Astrocyte of the spinal cord (primary cell): ENCODE measurements at places on chromosomes 6 and 20.

DNA sequence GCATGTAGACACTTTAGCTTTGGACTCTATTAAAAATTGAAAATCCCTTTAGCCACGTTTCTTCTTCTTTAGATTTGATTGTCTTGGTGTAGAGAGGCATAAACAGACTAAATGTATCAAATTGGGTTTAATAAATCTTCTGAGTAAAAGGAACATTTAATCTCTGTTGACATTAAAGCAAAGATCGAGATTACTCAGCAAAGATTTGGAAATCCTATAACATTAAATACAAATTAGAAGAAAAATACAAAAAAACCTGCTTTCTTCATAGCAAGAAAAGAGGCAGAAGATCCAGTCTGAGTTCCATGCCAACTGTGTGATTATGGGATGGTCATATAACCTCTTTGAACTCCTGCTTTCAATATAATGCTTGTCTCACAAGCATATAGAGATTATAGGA lies 172.3 kb downstream of the GJA1 start:
- DNase-seq, result no peak

DNA sequence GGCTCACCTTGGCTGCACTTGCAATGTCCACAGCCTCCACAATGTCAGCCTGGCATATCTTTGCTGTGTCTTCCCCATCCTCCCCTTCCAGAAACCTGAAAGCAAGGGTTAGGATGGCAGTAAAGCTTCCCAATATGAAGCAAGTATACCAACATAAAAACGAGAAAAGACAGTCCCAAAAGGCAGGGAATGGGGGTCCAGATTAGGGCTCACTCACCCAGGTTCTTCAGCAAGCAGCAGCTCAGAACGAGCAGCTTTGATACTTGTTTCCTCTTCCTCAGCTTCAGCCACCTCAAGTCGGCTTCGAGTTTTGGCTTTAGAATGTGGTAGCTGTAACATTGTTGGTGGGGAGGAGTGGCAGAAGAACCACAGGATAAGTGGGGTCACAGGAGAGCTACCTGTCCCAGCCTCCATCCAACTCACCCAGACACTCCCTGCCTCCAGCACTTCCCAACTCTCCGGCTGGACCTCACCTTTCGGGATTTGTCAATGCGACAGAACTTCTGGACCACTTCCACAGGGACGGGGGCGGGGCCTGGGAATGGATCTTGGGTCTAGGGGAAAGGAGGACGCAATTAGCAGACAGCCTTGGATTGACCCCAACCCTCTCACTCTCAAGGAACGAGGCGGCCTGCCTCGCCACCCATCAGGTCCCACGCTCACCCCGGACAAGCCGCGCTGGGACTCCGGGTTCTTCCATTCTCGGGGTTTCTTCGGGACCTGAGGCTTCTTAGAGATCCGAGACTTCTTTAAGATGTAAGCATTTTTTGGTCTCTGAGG lies 708 bp downstream of the WDR46 start:
- no peak for DNase-seq

- DNase-seq, result peak; percentile 15
Measured at GRCh38 chr6:84771125-84771755, 6.8 kb upstream of the TBX18 start.

- no peak for DNase-seq
Measured at GRCh38 chr6:12760911-12761310, 44.3 kb downstream of the PHACTR1 start.

- no peak for DNase-seq
Measured at GRCh38 chr6:139433631-139434419, 59.4 kb upstream of the CITED2 start.

DNA sequence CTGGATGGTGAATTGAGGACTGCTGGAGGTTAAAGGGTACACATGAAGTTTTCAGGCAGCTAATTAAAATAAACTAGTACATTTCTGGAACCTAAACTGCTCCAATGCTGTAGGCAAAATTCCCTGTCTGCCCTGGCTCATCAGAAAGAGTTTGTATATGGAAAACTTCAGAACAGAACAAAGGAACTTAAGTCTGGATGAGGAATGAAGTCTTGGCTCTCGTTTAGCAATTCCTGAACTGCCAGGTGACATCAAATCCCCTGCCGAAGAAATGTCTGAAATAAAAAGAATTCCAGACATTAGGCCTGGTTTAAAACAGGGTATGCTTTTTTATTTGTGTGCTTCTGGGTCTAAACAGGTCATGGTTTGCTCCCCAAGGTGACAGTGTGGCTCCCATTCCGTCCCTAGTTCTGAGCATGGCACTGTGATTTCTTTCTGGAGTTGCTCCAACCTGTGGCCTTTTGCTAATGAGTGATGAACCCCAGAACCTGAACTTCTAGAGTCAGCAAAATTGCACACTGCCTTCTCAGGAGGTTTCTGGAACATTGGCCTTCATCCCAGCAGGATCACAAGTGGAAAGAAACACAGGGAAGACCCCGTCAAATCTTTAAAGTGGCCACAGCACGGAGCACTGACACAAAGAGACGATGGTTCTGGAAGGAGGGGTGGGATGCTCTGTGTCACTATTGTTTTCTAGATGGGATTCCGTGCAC lies 129.4 kb upstream of the NAA20 start:
- DNase-seq, result no peak

DNA sequence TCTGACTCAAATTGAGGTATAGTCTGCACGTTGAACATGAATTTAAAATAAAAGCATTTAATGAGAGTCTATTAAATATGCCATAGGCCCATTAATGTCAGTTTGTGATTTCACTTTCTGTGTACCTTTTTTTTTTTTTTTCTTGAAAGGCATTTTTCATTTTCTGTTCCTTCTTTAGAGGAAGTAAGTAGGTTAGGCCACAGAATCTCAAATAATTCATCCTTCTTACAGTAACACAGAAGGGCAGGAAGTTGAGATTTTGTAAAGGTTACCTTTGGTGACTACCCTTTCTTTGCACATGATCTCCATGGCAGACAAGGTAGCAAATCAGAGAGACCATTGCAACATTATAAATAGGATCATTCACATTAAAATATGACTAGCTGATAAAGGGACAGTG lies 9.6 kb downstream of the L3MBTL3 start:
- no peak for DNase-seq

- DNase-seq, result no peak
Measured at GRCh38 chr20:51625105-51625504, 82.6 kb upstream of the NFATC2 start.
